ENCODE measurements at places on chromosomes 5 and 9.

DNA sequence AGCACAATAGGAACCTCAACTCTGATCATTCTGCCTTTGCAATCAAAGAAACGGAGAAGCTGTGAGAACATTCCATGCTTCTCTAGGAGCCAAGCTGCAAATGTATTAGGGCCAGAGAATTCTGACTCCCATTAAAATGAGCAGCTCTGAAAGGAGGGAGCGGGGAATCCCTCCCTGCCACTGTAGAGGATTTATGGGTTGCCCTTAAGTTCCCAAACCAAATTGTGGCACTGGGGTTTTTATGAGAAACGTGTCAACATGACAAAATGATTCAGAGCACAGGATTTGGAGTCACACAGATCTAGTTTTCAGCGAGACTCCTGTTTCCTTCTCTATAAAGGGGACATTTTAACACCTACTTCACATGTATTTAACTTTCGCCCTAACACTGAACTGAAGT is 1.8 kb downstream of the IL6ST start:
- peak; percentile 61 for DNase-seq

DNA sequence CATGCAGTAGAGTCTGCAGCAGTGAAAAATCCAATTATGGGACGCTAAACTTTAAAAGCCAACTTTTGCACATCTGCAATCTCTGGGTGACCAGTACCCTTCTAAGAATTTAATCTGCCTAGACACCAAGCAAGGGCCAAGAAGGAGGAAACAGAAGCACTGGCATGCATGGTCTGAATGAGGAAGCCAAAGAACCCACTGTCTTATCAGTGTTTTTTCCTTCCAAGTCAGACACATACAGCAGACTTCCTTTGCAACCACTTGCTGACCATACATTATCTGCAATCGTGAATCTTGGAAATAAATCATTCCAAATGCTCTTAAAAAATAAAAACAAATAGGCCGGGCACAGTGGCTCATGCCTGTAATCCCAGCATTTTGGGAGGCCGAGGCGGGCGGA is 65.9 kb downstream of the DEPDC1B start:
- DNase-seq = no peak

DNA sequence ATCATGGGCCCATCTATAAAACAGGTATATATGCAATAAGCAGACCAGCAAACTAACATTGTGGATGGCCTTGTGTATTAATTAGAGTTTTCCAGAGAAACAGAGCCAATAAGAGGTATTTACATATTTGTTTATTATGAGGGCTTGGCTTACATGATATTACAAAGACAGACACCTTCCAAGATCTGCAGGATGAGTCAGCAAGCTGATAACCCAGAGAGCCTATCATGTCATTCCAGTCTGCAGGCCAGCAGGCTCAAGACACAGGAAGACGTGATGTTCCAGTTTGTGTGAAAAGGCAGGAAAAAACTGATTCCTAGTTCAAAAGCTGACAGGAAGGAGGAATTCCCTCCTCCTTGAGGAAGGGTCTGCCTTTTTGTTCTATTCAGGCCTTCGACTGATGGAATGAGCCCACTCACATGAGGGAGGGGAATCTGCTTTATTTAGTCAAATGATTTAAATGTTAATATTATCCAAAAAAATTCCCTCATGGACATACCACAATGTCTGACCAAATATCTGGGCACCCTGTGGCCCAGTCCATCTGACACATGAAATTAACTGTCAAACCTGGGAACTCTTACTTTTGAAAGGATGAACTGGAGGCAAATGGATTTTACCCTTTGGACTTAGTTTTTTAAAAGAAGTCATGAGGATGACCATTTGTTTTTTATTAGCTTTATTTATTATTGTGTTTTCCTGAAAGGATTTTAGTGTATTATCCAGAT is 161.2 kb upstream of the CHD1 start:
- DNase-seq = no peak

- no peak for DNase-seq
These were observed 219.0 kb downstream of the PAX5 start for GRCh38 chr9:36815023-36815422.

DNA sequence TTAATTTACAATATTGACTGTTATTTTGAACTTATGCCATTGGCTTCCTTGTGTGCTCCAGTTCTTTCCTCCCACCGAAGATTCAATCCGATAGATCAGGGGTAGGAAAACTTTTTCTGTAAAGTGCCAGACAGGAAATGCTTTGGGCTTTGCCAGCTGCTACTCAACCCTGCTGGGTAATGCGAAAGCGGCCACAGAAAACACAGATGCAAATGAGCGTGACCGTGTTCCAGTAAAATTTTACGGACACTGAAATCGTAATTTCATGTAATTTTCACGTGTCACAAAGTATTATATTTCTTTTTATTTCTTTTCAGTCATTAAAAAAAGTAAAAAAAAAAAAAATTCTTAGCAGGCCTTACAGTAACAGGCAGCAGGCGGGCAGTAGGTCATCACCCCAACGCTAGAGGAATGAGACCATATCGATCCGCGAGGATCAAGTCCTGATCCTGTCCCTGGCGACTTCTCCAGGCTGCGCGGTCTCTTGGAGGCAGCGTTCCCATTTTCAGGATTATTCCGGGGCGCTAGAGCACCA is 599 bp downstream of the NMRK1 start:
- DNase-seq = peak; percentile 72

DNA sequence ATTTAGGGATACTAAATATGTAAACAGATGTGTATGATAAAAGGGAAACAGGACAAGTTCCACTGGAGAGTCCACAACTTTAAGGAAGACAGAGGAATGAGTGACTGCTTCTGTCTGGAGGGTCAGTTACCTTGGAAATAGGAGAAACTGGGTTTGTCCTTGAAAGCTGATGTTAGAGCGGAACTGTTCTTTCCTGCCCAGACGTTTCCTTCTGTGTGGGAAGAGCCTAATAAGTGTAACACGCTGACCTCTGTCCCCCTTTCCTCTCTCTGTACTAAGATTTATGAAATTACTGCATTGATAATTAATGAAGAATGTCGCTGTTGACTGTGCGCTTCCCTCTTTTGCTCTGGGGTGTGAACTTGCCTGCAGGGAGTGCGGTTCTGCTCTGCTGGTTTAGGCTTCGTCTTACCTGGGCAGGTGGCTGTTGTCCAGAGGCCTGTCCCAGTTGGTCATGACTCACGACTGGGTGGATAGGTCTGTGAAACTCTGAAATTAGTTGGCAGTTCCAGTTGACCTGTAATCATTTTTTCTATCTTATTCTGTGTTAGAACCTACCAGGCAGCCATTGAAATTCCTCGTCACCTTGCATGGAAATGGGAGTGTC is 126.8 kb downstream of the MTRR start:
- no peak for DNase-seq

DNA sequence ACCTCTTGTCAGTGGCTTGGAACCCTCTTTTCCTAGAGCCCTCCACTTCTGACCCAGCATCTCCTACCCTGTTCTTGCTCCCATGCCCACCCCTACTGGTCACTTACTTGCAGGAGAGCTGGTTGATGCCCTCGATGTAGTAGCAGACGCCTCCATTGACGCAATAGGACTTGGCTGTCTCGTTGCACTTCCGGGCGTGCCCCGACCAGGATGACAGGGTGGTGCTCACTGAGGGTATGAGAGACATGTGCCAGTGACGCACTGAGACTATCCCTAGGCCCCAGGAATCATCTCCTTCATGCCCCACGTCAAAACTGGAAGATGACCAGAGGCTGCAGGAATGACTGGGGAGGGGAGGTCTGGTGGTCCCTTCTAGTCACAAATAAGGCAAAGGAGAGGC is 76.0 kb downstream of the PSD2 start:
- DNase-seq = no peak

DNA sequence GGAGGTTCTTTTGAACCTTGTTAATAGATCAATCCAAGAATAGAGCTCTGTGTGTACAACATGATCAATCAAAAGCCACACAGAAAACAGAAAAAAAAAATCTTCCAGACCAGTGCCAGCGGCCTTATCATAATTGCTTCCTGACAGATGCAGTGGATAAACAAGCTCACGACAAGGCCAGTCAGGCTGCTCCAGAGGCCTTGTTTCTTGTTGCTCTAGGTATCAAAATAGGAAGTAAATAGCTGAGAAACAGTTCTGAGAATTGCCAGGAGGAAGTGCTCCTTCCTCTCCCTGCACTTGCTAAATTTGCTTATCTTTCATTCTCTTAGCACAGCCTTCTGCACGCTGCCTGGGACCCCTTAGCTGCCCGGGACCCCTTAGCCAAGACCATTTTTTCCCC is 199.0 kb upstream of the TARS1 start:
- no peak for DNase-seq

DNA sequence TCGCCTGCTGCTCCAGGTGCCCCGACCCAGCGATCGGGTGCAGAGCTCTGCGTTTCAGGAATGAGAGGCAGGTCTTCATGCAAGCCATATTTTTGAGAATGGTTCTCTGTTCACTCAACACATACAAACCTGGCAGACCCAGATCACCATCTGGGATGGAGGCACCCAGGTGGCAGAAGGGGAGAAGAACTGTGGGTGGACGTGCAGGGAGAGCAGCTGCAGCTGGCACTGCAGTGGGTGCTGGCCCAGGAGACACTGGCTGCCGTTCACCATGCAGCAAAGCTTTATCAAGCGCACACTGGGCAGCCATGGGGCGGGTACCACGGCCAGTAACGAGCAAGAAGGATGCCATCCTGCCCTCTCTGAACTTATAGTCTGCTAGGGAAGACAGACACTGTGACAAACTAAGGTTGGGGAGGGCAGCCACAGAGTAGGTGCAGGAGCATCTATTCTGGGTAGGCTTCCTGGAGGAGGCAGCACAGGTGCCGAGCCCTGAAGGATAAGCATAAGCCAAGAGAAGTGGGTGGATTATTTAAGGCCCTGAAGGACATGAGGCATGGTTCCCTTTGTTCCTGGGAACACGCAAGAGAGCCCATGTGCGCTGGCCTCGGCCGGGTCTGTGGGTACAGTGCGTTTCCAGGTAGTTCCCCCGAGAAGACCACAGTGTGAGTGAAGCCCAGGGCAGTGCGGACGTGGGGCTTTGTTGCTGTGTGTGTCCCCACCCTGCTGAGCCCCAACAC is 46.2 kb upstream of the FCN2 start:
- no peak for DNase-seq

DNA sequence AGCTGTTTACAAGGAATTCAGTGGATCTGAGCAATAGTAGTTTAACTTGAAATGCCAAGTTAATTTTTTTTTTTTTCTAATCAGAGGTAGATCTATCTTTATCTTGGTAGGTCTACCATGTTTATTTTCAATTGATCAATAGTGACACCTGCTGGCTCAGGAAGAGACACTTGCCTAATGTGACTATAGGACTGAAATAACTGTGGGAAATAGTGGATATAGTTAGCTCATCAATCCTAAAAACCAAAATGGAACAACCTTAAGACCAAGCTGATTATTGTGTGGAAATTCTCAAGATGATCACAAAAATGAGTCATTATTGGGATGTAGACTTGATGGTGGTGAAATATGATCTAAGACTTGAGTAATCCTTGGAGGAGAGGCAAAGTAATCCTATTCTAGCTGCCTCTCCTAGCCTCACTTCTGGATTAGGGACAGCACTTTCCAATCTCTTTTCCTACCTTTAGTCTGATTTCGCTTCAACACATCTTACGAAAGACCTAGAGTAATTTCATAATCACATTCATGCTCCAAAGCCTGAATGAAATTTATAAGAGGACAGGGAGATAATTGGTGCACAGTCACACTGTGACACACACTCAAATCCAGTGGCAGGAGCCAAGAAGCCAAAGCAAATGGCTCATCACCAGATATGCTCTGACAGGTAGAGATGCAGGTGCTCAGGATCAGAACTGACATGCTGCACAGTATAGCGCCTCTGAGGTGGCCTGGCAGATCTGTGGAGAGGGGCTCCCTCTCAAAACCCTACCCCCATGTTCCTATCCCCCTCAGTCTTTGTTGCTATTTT is 156.3 kb downstream of the HMHB1 start:
- DNase-seq = peak; percentile 79

DNA sequence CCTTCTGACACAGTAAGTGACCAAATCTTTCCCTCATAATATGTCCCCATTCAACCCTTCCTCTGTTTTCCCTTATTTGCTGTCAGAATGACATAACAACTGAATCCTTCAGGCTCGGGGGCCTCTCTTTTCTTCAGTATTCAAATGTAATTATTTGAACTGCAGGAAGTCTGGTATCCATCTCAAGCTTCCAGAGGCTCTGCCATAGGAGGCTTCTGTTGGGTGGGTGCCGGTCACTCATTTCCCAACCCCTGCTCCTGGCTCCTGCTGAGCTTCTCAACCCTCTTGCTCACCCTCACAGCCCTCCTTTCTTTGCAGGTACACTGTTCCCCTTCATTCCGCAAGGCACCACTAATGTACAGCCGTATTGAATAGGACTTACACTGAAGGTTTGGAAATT is 151.8 kb upstream of the MAP3K1 start:
- no peak for DNase-seq

DNA sequence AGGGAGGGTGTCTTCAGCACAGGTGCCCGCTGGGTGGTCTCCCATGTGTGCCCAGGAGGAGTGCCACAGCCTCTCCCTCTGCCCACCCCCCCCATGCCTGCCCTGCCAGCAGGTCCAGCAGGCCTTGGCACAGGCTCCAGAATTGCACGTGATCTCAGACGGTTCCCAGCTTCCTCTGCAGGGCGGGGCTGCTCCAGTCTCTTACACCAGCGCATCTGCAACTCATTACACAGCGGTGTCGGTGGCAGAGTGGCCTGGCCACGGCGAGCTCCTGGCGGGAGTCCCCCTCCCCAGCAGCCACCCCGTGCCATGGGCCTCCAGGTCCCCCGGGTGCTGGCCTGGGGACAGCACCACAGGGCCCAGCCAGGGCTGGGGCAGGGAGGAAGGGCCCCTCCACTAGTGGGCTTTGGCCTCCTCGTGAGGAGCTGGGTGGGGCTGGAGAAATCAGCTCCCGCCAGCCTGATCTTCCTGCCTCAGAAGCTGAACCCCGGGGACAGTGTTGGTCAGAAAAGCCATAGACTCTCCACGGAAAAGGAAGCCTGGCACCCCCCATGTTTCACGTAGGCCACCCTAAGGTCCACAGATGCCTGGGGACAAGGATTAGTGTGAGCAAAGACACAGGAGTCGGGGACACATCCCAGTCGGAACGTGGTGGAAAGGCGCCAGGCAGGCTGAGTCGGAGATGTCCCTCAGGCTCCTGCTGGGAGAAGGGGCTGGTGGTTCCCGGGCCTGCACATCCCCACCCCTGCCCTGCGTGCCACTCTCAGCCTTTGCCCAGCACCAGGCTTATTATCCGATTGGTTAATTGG is 40.2 kb downstream of the RXRA start:
- peak; percentile 97 for DNase-seq

DNA sequence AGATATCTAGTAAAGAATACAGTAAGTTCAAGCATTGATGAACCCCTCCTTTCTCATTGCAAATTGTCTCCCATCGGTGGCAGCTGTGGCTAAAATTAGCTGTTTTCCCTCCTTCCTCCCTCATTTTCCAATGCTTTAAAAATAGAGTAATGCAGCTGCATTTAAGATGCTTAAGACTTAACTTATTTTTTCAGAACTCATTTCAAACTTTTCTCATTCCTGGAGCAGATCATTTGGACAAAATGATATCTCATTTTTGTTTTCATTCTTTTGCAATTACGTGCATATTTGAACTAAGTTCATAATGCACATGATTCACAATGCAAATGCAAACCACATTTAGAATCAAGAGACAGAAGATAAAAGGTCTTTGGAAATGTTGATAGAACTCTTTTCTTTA is 14.6 kb downstream of the HSPB3 start:
- DNase-seq = peak; percentile 74
